T-helper 1 cell (primary cell): ENCODE measurements at places on chromosomes 6 and 20.

GRCh38 chr6:3068329-3069214 lies at the start of gene RIPK1:
Gene RIPK1, plus strand, starts transcription at chr6:3068494. Its CDS starts 8,330 bp downstream, at chr6:3076824.
- DNase-seq: peak; percentile 88

- DNase-seq: no peak
Measured at GRCh38 chr6:35984701-35985100, 39.7 kb downstream of the SLC26A8 start.

- no peak for DNase-seq
Measured at GRCh38 chr20:10225439-10226060, 6.9 kb downstream of the SNAP25 start.

DNA sequence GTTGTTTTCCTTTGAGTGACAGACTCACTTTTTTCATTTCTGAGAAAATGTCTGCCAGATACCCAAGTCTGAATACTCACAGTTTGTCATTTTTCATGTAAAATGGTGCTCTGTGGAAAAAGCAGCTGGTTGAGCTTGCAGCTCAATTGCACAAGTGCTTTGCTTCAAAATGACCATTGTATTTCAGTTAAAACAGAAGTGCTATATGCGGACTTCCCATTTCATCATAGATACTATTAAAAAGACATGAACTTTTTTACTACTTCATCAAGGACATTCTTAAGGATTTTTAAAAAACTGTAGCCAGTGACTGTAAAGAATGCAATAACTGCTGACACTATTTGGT lies 61.5 kb downstream of the KCNS1 start:
- no peak for DNase-seq

- no peak for DNase-seq
Measured at GRCh38 chr20:50508171-50508755, 1.9 kb upstream of the PTPN1 start.

DNA sequence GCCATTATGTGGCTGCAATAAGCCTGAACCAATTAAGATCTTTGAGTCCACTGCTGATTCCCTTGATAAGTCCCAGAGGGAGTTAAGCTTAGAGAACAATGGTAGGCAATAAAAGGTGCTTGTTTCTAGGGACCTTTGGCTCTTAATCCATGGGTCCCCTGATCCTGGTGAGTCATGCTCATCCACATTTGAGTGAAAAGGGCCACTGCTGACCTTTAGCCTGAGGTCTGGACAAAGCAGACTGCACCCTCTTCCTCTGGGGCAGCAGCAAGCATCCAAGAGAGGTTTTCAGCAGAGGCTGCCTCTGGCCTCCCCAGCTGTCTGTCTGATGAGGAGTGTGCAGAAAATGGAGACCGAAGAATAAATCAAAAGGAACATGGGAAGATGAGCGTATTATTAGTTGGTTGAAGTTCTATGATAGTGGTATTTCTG lies 16.1 kb upstream of the SCGN start:
- no peak for DNase-seq

- DNase-seq: no peak
Measured at GRCh38 chr20:49501917-49502316, 19.4 kb upstream of the KCNB1 start.

DNA sequence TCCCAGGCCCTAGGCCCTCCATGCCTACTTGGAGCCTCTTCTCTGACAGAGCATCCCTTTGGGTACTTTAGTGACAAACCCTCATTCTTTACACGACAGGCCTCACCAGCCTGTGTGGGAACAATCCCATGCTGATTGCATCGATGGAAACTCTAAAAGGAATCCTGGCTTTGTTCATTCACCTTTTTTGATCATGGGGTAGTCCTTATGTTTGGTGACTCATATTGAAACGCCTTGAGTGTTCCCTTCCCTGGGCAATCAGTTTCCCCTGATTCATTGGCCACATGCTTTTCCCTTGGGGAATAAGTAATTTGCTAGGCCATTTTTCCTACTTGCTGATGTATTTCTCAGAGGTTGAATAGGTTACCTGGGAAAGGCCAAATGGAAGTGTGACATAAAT lies 14.7 kb upstream of the TNFAIP3 start:
- no peak for DNase-seq

DNA sequence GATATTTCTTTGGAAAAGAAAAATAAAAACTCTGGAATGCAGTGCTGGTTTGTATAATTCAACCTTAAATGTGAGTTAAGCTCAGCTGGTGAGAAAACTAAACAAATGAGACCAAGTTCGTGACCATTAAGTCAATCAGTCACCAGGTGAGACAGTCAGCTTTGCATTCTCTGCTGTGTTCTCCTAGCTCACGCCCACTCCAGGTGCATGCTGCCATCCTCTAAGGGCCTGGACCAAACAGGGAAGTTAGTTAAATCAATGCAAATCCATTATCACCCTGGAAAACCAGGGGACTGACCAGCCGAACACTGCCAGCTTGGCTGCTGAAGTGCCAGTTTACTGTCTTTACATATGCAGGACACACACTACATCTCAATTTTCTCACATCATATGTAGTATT lies 7.2 kb downstream of the TPBG start:
- DNase-seq: no peak

- no peak for DNase-seq
Measured at GRCh38 chr20:33833333-33833732, 22.2 kb downstream of the CHMP4B start.

GRCh38 chr20:10328897-10329255 lies 105.1 kb downstream of the MKKS start:
- DNase-seq: no peak

- no peak for DNase-seq
Measured at GRCh38 chr6:32222333-32223230, 1.3 kb downstream of the NOTCH4 start.

- no peak for DNase-seq
Measured at GRCh38 chr20:21099751-21100577, 6.2 kb downstream of the LINC00237 start.

DNA sequence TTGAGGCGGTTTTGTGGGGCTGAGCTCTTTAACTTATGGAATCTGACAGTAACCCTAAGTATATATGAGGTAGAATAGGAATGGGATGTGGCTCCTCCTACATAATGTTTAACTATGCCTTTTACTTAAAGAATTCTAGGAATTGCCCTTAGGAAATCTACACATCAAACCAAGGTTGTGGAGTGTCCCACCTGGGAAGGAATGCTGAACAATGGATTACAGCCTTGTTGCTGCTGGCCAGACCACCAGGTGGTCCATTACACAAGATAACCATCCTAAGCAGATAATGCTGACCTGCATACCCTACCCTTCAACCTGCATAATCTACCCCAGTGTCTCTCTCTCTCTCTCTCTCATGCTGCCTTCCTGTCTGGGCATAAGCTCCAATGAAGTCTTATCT lies 35.0 kb upstream of the SLC22A16 start:
- DNase-seq: no peak

DNA sequence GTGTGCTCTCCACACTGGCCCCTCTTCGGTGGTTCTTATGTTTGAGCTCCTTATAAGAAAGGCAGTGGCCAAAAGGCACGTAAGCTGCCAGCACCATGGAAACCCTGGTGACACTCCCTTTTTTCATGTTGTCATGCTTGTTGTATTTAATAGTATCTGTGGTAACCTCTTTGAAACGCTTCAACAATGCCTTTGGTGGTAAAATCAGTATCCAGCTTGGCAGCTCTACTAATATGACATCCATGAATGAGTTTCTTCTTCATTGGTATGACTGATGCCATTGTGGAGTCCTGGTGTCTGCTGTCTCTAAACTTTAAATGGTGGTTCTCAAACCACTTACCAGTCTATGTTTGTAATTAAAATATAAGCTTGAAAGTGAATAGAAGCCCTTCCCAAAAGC lies 10.7 kb upstream of the MYLK2 start:
- DNase-seq: no peak

DNA sequence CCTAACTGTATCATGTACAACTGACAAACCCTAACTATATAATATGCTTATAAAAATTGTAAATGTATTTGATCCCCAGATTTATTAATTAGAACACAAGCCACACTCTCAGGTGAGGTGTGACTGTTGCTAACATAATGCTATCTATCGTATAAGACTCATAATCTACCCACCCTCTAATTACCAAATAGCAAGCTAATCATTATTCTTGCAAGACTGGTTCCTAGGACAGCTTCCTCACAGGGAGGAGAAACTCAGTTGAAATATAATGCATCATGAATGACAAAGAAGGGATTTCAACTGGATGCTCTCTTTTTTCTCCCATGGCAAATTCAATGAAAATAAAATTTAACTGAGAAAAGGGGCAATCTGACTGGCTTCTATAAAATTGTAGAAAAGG lies 35.4 kb downstream of the ELOVL4 start:
- no peak for DNase-seq

- DNase-seq: no peak
Measured at GRCh38 chr6:158826819-158827501, 7.8 kb upstream of the EZR start.

- DNase-seq: no peak
Measured at GRCh38 chr6:16427124-16427523, 188.7 kb downstream of the GMPR start.

GRCh38 chr6:40887079-40887791 lies 151.8 kb downstream of the UNC5CL start:
- DNase-seq: no peak

GRCh38 chr20:31608251-31608945 lies 3.3 kb downstream of the ID1 start:
- no peak for DNase-seq

DNA sequence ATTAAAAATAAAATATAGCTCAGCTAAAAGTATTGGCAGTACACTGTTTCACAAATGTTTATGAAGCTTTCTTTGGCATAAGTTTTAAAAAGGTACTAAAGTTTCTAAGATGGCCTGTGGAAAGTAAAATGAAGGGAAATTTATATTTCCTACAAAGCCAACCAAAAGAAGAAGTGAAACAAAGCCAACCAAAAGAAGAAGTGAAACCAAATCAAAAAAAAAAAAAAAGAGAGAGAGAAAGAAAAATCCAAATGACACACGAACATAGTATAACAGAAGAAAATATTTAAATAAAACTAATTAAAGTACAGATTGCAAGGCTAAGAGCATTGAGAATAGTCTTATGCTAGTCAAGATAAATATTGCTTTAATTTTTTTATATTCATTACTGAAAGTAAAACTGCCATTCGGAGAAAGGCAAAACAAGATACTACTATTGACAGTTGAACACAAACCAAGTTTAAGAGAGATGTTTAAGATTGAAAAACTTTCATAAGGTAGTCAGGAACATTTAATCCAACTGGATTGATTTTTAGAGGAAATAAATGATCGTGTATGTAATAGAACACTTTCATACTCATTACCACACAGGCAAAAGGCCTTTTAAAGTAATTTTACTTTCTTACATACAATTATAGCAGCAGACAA lies 12.8 kb upstream of the KHDRBS2 start:
- no peak for DNase-seq

DNA sequence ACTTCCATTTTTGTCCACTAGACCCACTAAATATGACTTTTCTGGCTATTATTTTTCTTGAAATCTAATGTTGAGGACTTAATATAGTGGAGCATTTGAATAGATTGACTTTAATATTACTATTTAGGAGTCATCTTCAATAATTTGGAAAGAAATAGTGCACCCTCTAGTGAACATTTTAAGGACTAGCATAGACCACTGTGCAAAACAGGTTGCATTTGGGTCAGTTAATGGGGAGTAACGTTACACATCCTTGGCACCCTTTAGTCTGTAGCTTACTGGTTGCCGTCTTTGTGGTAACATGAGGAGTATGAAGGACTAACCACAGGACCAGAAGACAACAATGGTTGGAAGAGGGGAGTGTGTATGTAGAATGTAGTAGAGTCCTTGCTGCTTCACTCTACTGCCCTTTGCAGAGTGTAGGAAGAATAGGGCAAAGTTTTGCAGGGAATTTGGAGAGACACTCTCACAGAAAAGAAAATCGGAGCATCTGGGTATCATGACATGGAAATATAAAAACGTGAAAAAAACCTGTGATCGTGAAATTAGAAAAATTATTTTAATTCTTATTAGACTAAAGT lies 25.2 kb downstream of the RFPL4B start:
- DNase-seq: no peak

DNA sequence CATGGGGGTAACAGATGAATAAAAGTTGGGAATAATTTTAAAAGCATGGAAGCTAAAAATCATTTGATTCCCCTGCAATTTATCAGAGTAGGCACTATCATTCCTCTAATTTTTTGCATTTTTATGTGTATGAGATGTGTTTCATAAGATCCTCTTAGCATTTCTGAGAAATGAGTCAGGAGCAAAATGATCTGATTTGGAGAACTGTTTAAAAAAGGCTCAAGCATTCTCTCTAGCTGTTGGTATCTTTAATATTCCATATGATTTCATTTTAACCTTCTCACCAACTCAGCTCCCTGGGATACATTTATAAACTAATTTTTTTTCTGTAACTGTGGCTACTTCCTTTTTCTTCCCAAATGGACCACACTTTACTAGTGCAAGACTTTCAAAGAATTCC lies 60.9 kb downstream of the MCHR2 start:
- DNase-seq: no peak

GRCh38 chr6:130922922-130923321 lies 95.7 kb downstream of the SMLR1 start:
- DNase-seq: no peak

GRCh38 chr6:34877259-34877658 lies 10.6 kb downstream of the TAF11 start:
- DNase-seq: no peak

DNA sequence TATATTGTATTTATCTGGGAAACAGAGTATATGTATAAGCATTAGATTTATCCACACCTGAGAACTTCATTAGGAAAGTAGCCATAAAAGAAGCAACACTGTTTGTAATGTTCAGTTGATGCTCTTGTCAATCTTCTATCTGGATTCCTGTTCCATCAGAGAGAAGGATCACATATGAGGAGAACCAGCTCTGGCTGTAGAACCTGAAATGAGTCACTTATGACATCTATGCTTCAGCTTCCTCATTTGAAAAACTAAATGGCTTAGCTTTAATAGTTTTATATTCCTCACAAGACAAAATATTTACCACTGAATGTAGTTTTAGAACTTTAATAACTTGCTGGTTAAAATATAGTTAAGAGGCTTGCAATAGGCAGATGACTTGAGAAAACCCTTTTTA lies 144.7 kb downstream of the TASP1 start:
- no peak for DNase-seq

DNA sequence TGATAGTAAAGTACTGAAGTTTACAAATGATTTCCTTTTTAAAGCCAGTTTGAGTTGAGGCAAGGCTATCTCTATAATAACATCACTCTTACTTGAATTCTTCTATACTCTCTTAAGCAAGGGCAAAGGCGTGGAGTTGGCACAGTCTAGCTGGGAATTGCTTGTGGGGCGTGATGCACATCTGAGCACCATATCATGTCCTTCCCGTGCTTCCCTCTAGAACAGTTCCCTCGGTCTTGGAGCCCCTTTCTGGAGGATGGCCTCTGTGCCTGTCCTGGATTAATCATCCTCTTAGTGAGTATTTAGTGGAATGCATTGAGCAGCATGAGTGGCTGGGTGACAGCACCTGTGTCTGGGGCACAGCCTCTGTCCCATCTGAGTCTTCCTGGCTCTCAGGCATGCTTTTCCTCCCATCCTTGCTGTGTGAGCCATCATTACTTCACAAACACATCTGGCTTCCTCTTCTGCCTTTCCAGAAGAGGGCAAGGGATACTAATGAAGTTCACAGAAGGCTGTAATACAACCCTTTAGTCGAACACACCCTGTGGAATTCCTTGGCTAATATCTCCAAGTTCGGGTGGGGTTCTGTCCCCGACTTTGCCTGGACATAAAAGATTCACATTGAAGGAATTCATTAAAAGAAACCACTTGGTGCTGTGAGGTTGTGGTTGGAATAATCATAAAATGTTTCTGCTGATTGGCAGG lies 188.2 kb downstream of the FNDC1 start:
- no peak for DNase-seq

- DNase-seq: no peak
Measured at GRCh38 chr6:12037798-12038197, 25.7 kb downstream of the HIVEP1 start.

GRCh38 chr6:7996538-7997111 lies 67.6 kb downstream of the BLOC1S5 start:
- DNase-seq: no peak
